ENCODE measurements at places on chromosomes 3 and 15.
A peak's percentile ranks its signal among the peaks of the same experiment; 100 is the strongest.

- no peak for DNase-seq
Observed at GRCh38 chr3:86867982-86868381, 123.0 kb downstream of the VGLL3 start.

GRCh38 chr3:187098923-187099512, 40.3 kb downstream of the RPL39L start:
- no peak for DNase-seq

DNA sequence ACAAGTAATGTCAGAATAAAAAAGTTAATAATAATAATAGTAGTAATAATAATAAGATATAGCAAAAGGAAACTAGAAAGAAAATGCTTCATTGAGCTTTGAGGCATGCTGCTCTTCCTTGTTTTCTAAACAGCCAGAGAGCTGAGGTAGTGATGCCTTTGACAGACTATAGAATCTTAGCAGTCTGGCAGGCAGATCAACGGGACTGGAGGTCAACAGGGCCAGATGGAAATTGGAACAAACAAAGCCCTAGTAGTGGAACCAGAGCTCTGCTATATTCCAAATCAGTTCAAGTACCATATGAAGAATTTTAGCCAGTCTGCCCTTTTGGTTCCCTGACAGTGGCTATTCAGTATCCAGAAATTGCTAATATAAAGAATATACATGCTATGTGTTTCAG, 278.6 kb downstream of the NLGN1 start:
- DNase-seq: no peak

DNA sequence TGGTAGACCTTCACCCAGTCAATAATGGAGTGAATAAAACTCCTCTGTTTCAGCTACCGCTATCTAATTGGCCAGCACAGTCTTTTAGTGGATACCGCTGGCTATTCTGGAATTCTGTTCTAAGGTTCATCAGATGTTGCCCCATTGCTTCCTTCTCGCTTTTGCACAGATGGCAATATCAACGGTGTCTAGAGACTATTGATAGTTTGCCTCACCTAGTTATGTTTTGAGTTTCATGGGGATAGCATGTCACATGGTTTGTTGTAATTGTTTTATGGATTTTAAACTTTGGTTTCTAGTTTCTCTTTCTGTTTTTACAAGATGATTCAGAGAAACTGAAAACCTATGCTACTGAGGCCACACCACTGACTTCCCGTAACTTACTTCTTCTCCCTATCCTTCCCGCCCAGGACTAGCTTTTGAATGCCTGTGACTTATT, 2.0 kb downstream of the XRN1 start:
- no peak for DNase-seq

- no peak for DNase-seq
Observed at GRCh38 chr15:86558686-86559085, 479.0 kb downstream of the AGBL1 start.

DNA sequence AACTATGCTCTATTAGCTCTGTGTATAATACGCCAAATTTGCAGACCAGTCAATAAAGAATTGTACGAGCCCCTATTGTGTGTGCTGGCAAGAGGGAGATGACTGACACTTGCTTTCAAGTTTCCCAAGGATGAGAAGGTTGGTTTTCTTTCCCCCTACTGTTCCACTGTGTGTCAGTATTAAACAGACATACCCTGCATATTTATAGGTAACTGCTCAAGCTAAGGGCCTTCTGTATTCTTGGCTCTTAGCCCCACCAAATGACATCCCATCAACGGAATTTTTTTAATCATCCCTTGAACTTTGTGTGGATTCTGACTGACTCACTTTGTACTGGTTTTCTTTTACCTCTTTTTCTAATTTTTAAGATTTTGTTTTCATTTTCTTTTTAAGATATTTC, 60.6 kb upstream of the GYG1 start:
- DNase-seq: no peak

GRCh38 chr3:109430911-109431563, 93.7 kb upstream of the DPPA4 start:
- DNase-seq: no peak

DNA sequence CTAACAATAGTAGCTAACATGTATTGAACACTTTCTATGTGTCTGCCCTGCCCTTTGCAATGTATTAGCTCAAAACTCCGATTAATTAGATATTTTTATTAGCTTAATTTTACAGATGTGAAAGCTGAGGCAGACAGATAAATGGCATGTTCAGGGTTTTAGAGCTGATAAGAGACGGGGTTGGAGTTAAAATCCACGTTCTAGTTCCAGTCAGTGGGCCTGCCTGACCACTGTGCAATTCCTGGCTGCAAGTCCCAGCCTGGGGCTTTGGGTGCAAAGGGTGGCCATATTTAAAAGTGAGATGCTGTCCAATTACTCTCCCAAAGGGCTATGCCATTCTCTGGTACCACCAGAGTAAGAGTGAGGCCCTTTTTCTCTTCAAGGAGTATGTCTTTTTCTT, 33.2 kb downstream of the FOXL2 start:
- DNase-seq: no peak

- no peak for DNase-seq
Observed at GRCh38 chr15:77715051-77715450, 82.3 kb upstream of the LINGO1 start.

DNA sequence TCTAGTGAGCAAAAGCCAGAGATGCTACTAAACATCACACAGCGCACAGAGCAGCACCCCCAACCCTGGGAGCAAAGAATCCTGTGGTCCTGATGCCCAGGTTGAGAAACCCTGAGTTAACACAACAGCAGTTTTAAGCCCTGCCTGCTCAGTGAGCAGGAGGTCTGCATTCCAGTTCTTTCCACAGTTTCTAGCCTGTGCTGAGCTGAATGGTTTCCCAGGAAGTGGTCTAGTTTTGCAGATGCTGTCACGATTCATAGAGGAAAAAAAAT, 171.1 kb upstream of the PROK2 start:
- no peak for DNase-seq

DNA sequence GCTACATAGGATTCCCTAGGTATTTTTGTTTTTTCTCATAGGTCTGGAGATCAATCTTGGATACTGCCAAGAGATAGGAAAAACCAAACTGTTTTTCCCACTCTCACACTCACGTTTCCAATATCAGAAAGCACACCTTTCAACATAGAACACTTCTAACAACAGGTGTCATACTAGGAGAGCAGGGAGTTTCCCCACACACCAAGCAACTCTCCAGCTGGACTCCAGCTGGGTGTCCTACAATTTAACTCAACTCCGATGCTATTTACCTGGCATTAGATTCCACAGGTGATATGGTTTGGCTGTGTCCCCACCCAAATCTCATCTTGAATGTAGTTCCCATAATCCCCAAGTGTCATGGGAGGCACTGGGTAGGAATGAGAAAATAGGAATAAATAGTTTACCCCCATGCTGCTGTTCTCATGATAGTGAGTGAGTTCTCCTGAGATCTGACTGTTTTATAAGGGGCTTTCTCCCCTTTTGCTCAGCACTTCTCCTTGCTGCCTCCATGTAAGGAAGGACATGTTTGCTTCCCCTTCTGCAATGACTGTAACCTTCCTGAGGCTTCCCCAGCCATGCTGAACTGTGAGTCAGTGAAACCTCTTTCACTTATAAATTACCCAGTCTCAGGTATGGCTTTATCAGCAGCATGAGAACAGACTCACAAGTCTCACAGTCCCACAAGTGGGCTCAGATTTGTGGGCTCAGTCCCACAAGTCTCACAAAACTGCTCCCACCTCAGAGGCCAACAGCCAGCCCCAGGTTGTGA, 354.5 kb upstream of the THBS1 start:
- no peak for DNase-seq

GRCh38 chr3:13853256-13853977, 26.5 kb downstream of the WNT7A start:
- DNase-seq: no peak

DNA sequence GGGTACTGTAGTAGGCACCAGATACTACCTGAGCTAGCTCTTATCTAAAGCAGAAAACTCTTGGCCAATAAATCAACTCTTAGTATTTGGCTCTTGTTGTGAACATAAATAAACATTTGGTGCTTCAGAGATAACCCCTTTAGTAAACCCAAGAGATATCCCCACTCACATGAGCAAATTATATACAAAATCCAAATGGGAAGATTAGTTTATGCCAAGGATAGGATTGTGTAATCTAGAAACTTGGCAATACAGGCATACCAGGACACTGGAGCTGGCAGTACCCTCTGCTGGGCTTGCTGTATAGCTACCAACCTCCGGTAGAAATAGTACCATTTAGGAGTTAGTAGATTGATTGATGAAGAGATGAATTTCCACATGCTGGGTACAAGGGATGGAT, 127.0 kb downstream of the LIPC start:
- no peak for DNase-seq

- DNase-seq: no peak
Observed at GRCh38 chr3:162437480-162437879, 940.9 kb downstream of the OTOL1 start.

- no peak for DNase-seq
Observed at GRCh38 chr3:173863551-173863950, 466.0 kb downstream of the NLGN1 start.

- DNase-seq: no peak
Observed at GRCh38 chr3:169913323-169913722, 2.0 kb downstream of the SAMD7 start.

DNA sequence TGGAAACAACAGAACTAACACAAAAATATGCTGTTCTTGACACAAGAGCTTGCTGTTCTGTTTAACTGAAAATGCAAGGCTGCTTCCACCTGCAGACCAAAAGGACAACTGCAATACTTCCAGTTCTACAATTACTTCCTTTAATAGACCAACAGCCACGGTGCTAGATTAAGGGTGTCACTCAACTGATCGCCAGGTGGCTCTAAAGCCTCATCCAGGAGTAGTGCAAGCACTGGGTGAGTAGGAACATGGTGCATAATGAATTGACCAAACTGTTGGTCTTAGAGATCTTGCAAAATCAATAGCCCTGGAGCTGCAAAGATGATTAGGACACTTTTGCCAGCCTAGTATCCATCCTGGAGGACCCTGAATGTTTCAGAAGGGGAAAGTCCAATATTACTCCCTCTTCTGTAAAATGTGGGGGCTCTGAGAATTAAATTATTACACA, 3.6 kb upstream of the CLDN16 start:
- DNase-seq: peak; percentile 4

DNA sequence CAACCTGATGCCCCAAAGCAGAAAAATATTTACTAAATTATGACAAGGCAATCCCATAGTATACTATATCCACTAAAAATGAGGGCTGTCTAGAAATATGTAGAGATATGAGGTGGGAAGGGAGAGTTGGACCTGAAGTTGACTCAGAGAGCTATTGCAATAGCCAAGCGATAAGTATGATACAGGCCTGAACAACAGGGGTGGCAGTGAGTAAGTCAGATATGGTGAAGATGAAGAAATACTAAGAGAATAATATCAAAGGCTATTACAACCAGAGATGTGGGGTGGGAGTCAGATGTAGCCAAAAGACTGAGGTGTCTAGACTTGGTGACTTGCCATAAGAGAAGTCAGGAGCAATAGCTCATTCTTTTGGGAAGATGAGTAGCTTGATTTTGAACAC, 9.2 kb downstream of the HSPBAP1 start:
- no peak for DNase-seq

GRCh38 chr3:172079326-172079976, 40.1 kb downstream of the FNDC3B start:
- DNase-seq: no peak

DNA sequence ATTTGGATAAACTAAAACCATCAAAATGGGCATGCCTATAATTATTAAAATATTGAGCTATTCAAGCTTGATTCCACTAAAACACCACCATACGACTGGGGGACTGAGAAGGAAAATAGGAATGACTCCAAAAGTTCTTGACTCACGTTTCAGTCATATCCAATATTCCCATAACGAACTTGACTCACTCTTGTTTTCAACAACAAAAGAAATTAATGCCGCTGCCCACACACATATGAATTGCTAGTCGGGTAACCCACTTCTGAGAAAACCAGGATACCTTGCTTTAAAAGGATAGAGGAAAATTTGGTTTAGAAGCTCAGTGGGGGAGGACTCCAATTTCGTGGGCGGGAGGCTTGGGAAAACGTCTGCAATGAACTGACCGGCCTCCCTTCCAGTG, 5.2 kb downstream of the HTR3C start:
- no peak for DNase-seq

DNA sequence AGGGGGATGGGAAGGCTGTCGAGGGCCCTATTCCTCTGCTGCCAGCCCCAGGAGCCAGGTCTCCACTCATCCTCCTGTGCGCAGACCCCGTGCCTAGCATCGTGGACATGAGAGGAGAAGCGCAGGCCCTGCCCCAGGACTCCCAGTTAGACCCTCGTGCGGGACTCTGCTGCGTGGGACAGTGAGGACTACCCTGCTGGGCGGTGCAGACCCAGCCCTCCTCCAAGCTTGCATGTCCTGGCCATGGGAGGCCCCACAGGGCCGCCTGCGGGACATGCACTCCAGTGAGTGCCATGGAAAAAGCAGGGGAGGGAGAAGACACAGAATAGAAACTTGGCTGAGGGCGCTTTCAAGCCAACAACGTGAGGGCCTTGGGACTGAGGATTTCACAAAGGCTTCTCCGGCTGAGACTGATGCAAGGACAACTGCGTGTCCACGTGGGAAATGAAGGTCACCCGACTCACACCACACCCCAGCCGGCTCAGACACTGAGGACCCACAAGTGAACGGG, 62.6 kb upstream of the IQSEC1 start:
- DNase-seq: no peak

- DNase-seq: no peak
Observed at GRCh38 chr3:111737047-111737705, 121.9 kb upstream of the PHLDB2 start.

DNA sequence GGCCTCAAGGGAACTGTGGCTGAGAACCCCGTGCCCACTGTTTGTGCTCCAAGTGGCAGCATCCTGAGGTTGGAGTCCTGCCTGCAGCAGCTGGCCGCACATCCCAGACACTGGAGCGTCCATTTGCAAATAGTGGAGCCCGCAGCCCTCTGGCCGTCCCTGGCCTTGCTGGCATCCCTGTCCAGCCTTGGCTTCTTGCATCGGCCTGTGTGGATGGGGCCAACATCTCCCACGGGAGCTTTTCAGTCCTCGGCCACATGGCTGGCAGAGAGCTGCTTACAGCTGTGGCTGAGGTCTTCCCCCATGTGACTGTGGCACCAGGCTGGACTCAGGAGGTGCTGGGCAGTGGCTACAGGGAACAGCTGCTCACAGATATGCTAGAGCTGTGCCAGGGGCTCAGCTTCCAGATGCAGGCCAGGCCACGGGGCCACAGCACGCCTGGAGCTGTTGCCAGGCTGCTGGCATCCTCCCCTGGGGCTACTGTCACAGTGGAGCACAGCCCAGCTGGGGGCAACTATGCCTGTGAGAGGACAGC, 71.2 kb downstream of the FAM43A start:
- no peak for DNase-seq
